ENCODE measurements at places on chromosomes 5 and 9. TPM values are rescaled to one million over a fixed set of nuclear protein-coding genes. Genes with fewer than 3 reads are reported as not detected.

Gene ATP10B
- total RNA-seq, result not detected

Gene TMEFF1
- total RNA-seq, result 0.13 TPM

Gene TNFSF15
- 1.5 TPM for total RNA-seq

Gene APBA1
- 2.4 TPM for total RNA-seq

Gene NIPAL4
- 2.2 TPM for total RNA-seq

Gene DMGDH
- not detected for total RNA-seq

Gene SAXO1
- total RNA-seq, result not detected

GRCh38 chr9:95715868-95716435 is 159.5 kb upstream of the ERCC6L2 start:
- H3K4me3 ChIP-seq, result no peak overlapping the region
- no peak overlapping the region for H3K27ac ChIP-seq
- H3K4me1 ChIP-seq, result no peaks in the 10 kb centered on the region
- H3K36me3 ChIP-seq, result peaks cover 5% of the 10 kb centered on the region
- H3K27me3 ChIP-seq, result peaks cover 8% of the 10 kb centered on the region
- DNase-seq, result no peak

- no peaks in the 10 kb centered on the region for H3K27me3 ChIP-seq
- no peak for DNase-seq
- H3K36me3 ChIP-seq, result peaks cover 7% of the 10 kb centered on the region
- H3K4me1 ChIP-seq, result no peaks in the 10 kb centered on the region
These were observed 109.9 kb upstream of the EMB start for GRCh38 chr5:50550993-50551392.

GRCh38 chr9:78261403-78262001 is 25.6 kb downstream of the CEP78 start:
- no peak overlapping the region for H3K27ac ChIP-seq
- H3K27me3 ChIP-seq, result no peaks in the 10 kb centered on the region
- no peak overlapping the region for H3K4me3 ChIP-seq
- peaks cover 21% of the 10 kb centered on the region for H3K36me3 ChIP-seq
- no peak for DNase-seq
- H3K4me1 ChIP-seq, result no peaks in the 10 kb centered on the region

DNA sequence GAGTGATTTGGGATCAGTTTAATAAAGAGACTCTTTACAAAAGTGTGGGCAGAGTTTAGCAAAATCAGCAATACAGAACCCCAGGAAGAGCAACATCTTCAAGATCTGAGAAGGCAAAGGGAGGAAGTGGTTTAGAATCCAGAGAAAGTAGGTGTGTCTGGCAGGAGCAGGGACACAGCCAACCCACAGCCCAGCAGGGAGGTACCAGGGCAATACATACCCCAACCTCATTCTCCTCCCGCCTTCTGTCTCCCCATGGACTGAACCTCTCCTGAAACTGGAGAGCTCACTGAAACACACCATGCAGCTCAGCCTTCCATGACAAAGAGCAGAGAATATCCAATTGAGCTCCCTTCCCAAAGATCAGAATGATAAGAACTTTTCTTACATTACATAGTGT is 283.4 kb downstream of the PRELID2 start:
- no peaks in the 10 kb centered on the region for H3K4me1 ChIP-seq
- H3K27me3 ChIP-seq, result no peaks in the 10 kb centered on the region
- DNase-seq, result no peak
- H3K36me3 ChIP-seq, result no peaks in the 10 kb centered on the region

DNA sequence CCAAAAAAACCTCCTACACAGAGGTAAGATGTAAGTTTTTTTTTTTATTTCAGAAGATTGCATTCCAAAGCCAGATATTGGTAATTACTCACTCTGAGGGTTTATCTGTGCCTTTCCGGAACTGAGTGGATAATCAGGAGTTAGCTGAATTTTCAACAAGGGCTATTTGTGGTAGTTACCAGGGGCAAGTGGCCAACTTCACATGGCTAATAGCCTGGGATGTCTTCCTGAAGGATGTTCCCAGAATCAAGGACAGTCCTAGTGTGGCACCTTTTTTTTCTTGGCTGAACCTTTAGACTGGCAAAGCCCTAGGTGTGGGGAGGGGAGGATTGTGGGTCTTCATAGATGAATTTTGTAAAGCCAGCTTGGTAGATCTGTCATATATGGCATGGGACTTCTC is 7.1 kb downstream of the LARP1 start:
- peaks cover 18% of the 10 kb centered on the region for H3K36me3 ChIP-seq
- H3K27ac ChIP-seq, result no peak overlapping the region
- H3K4me3 ChIP-seq, result no peak overlapping the region
- peaks cover 70% of the 10 kb centered on the region for H3K4me1 ChIP-seq

- no peak for DNase-seq
- H3K4me3 ChIP-seq, result no peak overlapping the region
- peaks cover 13% of the 10 kb centered on the region for H3K27me3 ChIP-seq
- no peaks in the 10 kb centered on the region for H3K36me3 ChIP-seq
- H3K27ac ChIP-seq, result no peak overlapping the region
- no peaks in the 10 kb centered on the region for H3K4me1 ChIP-seq
These were observed 31.3 kb downstream of the FGF1 start for GRCh38 chr5:142654578-142655058.

All from activated T-helper 1 cell treated with anti-CD3 and anti-CD28 coated beads, Interleukin-12 subunit alpha, Interleukin-12 subunit beta, Interleukin-2, Interleukin-4 antibody, amounts not matched to agents 30 ng/mL and 10 ng/mL and 1 ng/mL, durations not matched to agents 14 hours and 24 hours and 36 hours (primary cell).